Suppressor macrophage treated with lipopolysaccharide for 1 hour (primary cell): ENCODE measurements at places on chromosomes 6 and 20.

- no peak for DNase-seq
These were observed 47.6 kb upstream of the MYL9 start for GRCh38 chr20:36493801-36494114.

DNA sequence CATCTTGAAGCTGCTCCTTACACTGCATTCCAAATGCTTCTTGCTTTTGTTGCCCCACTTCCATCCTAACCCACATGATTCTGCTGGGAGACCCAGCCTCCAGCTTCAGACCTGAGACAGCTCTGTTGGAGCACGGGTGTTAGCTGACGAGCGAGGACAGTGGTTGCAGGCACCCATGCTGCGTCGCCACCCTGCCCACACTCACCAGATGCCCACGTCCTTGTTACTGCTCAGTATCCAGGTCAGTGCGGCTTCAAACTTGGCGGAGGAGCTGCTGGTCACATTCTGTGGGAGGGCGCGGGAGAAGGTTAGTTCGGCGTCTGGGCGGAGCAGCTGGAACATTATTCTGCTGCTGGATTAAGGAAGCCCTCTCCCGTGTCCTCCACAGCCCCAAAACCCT, 9.0 kb downstream of the LEMD2 start:
- no peak for DNase-seq

DNA sequence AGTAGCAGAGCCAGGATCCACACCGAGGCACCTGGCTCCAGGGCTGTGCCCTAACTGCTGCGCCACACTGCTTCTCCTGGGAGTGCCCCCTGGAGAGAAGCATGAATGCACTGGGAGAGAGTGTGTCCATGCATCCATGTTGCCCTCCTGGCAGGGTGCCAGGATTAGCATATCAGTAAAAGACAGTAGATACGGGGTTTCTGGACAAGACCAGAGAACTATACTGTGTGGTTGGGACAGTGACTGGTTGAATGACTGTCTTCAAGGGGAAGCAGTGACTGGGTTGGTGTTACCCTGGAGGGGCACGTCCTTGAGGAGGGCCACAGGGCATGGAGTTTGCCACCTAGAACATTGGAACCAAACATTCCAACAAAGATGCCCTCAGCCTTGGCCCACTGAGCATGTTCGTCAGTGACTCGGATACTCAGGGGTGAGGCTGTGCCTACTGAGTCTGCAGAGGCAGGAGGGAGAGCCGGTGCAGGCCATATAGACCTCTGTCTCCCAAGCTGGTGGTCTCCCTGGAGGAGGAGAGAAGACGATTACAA, 288.8 kb downstream of the CDC5L start:
- no peak for DNase-seq

DNA sequence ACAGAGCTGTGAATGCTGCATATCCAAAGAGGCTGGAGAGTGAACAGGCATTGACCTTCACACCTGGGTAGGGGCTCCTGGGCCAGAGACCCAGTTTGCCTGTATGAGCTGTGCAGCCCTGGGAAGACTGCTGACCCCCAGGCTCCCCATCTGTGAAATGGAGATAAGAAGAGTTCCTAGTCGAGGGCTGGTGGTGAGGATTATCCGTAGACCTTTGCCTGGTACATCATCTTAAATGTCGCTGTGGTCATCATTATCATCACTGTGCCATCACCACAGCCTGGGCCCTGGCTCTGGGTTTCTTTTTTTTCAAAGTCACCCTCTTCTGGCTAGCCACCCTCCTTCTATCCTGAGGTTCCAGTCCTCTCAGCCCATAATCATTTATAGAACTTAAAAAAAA, 12.0 kb downstream of the AGPAT4 start:
- no peak for DNase-seq

GRCh38 chr20:53774461-53775203, 181.0 kb upstream of the ZNF217 start:
- peak; percentile 52 for DNase-seq

DNA sequence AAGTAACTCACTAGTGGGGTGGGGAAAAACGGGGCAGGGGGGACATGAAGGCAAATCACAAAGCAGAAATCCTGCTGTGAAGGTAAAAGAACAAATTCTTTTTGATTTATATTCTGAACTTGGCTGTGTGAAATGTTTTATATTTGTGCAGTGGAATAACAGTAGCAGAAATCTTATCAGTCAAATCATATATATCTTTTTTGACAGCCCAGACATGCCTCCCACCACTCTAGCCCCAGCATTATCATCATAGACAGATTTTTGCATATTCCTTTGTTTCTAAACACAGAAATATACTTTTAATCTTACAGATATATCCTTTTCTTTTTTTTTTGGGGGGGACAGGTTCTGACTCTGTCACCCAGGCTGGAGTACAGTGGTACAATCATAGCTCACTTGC, 97.4 kb downstream of the PREP start:
- DNase-seq: no peak

DNA sequence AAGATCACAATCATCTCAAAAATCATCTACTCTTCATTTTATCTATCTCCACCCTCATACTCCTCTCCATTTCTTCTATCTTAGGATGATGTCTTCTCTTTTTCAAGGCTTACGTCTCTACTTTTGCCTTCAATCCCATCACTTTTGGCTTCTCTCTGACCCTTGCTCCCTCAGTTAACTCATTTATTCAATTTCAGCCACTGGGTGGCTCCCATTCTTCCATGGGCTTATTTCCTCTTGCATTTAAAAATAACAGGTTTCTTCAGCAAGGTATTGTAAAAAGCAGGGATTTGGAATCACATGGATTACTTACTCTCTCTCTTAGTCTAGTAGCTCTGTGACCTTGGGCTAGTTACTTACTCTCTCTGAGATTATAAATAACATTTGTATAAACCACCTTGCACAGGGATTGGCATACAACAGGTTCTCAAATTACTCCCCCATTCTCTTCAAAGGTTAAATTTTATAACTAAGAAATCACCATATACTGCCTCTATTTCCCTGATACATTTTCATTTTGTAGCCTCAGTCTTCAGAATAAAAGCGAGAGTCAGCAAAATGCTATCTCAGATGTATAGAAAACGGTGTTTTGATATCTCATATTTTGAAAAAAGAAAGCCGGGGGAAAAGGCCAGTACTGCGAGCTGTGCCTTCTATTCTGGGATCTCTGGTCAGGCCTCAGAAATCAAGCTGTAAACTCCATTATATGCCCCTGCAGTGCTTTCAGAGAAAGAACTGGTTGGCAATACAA, 5.5 kb downstream of the ZSCAN12 start:
- no peak for DNase-seq

DNA sequence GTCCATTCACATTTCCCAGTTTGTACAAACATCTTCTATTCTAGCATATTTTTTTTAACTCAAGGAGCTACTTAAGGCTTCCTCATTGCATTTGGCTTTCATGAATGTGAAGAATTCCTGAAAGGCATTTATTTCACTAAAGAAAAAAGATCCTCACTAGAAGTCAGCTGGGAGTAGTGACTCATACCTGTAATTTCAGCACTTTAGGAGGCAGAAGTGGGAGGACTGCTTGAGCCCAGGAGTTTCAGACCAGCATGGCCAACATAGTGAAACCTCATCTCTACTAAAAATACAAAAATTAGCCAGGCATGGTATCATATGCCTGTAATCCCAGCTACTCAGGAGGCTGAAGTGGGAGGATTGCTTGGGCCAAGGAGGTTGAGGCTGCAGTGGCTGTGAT, 30.9 kb upstream of the XRN2 start:
- no peak for DNase-seq

DNA sequence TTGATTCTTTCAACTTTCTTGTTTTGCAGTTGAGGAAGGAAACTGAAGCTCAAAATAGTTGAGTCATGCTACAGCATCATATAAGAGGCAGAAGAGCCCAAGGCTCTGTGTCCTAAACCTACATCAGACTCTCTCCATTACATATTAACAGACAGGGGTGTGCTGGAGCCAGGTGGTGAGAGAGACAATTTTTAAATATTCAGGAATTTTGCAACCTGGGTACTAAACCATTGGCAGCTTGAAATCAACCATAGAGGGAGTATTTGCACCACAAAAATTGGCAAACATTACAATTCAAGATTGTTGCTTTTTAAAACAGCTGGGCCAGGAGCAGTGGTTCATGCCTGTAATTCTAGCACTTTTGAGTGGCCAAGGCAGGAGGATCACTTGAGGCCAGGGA, 65.8 kb upstream of the SOX4 start:
- no peak for DNase-seq

DNA sequence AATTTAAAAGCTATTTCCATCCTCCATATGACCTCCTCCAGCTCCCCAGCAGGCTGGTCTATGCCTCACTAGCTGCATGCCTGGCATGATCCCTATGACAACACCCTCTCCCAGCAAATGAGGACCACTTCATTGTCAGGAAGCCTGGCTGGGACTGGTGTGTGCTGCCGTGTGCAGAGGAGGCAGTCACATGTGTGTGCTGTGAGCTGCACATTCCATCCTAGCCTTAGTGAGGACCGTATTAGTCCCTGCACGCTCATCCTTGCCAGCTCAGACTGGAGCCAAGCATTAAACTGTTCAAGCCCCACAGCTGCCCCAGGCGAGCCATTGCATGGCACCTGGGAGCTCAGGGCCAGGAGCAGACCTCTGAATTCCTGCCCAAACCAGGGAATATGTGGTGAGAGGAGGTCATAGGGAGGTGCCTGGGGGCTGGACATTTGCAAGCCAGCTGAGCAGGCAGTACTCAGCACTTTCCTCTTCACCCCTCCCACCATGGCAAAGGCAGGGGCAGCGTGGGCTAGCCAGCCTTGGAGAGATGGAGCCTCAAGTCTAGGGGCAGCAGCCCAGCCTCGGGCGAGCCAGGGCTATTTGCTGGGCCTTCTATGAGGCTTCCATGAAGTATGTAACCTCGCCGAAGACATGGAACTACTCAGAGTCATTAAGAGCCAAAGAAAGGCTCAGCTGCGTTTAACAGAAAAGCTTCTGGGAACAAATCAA, 8.7 kb upstream of the CCN5 start:
- no peak for DNase-seq

DNA sequence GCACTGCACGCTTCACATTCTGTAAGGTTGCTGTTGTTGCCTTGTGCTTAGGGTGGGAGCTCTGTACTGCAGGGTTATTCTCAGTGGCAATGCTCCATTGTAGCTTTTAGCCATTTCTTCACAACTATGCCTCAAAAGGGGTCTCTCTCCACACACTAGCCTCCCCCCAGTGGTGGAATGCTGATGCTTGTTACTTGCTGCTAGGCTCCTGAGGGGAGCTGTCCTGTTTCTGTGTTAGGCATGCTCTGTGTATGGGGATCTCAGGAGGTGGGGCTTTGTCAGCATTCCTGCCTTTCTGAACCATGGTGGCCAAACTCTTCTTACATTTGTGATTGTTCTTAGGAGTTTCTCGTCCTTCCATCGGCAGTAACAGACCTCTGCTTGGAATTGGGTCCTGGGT, 18.8 kb downstream of the TMEM170B start:
- no peak for DNase-seq

- no peak for DNase-seq
These were observed 16.2 kb upstream of the RBL1 start for GRCh38 chr20:37111926-37112455.

GRCh38 chr6:169650241-169650958, 51.4 kb downstream of the WDR27 start:
- DNase-seq: no peak

- DNase-seq: peak; percentile 15
These were observed 1.3 kb downstream of the DSTN start for GRCh38 chr20:17571153-17571527.

- no peak for DNase-seq
These were observed 1.5 kb upstream of the SLC22A1 start for GRCh38 chr6:160120087-160120486.

DNA sequence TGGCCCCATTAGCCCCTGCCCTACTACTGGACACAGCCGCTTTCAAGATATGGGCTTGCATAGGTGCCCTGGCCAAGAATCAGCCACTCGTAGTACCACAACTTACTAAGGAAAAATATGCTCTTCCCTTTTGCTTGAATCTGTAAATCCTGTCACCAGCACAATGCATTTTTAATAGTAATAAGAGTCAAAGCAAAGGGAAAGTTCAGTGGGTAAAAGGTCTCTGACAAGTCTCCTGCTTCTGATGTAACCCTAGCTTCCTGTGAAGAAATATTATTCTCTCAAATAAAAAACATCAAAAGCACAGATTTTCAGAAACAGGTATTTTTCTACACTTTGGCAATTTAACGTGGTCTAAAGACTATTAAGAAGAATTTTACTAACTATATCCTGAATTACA, 373.8 kb downstream of the GJA1 start:
- DNase-seq: no peak

- no peak for DNase-seq
These were observed 174.6 kb downstream of the KHDC1L start for GRCh38 chr6:73050706-73051105.

GRCh38 chr6:166743406-166744222, 116.6 kb upstream of the RPS6KA2 start:
- DNase-seq: no peak

- no peak for DNase-seq
These were observed 10.5 kb downstream of the C6orf118 start for GRCh38 chr6:165298875-165299274.

DNA sequence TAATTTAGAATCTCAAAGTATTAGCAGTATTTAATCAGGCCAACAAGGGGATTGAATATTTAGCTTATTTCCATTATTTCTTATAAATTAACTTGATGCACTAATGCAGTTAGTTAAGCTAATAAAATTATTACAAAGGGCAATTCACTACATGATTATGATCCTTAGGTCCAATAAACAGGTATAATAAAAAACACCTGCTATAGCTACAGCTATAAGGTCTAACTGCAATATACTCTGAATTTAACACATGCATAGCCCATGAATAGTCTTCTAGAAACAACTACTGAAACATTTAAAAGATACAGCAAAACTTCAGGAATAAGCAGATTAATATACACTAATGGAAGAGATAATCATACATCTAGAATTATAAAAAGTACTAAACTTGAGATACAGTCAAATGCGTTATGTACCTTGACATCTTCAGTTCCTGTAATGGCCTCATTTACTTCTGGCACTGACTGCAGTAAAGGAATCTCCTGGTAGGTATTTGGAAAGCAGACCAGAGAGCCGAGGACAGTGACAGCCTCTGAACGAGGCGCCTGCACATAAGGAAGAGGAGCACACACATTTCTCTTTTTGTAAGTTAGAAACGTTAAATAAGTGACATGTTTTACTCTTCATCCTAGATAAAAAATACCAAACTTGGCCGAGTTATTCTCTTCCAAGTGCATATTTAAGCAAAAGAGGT, 168.5 kb downstream of the INSM1 start:
- DNase-seq: no peak

DNA sequence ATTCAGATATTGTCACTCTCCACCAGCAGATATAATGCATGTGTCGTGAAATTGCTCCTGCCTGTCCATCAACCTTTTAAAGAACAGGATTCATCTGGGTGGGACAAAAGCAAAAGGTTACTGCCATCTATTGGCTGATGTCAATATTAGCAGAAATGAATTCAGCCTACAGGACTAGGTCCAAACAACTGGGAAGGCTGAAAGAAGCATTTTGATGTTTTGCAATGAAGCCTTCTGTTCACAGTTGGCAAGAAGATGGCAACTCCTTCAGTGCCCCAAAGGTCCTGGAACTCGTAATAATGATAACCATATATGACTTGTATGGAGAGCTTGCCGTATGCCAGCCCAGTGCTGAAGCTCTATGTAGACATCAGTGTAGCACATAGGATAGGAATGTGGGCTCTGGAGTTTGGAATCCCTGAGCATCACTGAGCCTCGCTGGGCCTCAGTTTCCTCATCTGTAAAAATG, 7.5 kb downstream of the BCAS1 start:
- DNase-seq: peak; percentile 70
